Coronary artery (tissue), 2 donors: ENCODE measurements at places on chromosomes 4 and X.

- DNase-seq = no peak
Observed at GRCh38 chr4:83074086-83074704, 39.2 kb downstream of the COPS4 start.

DNA sequence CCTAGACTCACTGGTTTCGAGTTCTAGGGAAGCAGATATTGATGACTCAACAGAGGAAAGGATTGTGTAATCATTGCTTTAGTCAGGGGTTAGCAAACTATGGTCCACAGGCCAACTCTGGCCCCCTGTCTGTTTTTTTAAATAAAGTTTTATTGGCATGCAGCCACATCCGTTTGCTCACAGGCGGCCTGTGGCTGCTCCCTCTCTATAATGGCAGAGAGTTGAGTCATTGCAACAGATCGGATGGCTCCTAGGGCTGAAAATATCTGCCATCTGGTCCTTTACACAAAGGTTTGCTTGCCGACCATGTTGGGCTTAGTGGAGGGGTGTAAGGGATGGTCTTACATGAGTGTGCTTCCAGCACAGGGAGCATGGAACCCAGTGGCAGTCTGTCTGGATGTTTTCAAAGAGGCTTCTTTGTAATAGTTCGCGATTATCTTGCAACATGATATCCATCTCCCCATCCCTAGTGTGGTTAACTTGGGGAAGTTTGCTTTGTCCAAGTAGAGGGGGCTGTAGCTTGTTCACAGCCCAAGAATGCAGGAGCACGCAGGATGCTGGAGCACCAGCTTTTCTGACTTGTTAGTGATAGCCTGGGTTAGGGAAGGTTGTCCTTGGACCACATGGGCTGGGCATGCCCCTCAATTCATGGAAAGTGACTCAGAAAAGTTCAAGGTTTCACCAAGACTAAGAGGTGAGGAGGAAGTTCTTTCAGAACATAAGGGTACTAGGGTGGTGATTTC lies 59.3 kb upstream of the CLDN34 start:
- no peak for DNase-seq

DNA sequence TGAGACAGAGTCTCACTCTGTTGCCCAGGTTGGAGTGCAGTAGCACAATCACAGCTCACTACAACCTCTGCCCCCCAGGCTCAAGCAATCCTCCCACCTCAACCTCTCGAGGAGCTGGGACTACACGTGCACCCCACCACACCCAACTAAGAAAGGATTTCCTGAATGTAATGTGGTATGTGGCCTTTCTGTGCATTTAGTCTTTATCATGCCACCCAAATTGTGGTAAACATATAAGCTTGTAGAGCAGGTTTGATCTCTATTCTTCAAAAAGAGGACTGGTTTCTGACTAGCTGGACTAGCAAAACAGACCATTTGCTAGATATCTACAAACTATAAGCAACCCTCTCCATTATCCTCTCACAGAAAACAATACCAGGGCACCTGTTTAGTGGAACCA lies 33.6 kb downstream of the ELOVL6 start:
- no peak for DNase-seq

DNA sequence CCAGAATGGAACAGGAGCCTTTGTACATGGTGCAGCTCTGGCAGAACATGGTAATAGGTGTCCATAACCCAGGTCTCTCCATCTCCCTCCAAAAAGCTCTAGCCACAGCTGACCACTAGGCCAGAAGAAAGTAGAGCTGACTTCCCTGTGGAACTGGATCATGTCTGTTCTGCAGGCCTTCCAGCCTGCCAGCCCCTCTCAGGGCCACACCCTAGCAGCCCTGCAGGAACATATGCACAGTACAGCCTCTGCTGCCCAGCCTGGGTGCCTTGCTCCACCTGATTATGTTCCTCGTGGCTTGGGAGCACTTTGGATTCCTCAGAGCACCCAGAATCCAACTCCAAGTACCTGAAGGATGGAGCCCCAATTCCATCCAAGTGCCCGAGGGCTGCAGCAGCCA lies 12.0 kb downstream of the NDST3 start:
- no peak for DNase-seq

- no peak for DNase-seq
Observed at GRCh38 chr4:23365086-23365485, 524.8 kb downstream of the PPARGC1A start.

GRCh38 chrX:107551546-107551945 lies 76.8 kb upstream of the PRPS1 start:
- no peak for DNase-seq

DNA sequence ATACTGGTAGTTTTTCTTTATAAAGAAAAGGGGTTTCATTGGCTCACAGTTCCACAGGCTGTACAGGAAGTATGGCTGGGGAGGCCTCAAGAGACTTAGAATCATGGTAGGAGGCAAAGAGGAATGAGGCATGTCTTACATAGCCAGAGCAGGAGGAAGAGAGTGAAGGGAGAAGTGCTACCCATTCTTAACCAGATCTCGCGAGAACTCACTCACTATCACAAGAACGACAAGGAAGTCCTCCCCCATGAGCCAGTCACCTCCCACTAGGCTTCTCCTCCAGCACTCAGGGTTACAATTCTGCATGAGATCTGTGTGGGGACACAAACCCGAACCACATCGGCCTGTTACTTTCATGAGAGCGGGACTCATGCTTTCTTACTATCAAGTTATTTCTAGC lies 240.5 kb downstream of the TENM3 start:
- no peak for DNase-seq

- no peak for DNase-seq
Observed at GRCh38 chrX:8179656-8180055, 8.6 kb upstream of the VCX2 start.

- no peak for DNase-seq
Observed at GRCh38 chrX:131816551-131817136, 206.5 kb upstream of the STK26 start.

GRCh38 chr4:74623041-74623440 lies 171.3 kb downstream of the BTC start:
- no peak for DNase-seq

DNA sequence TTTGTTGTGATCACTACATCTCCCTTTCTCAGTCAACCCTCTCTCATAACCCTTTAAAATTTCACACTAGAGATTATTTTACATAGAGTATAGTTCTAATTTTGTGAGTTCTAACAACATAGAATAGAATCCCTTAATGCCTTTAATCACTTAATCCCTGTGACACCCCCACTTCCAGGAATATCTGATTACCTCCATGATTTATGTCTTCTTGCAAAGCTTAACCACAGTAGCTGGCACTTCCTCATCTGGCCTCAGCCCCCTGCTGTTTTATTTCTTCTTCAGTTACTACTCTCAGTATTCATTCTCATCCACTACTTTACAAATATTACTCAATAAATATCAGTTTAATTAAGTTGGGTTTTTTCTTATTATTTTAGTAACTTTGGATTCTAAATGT lies 340.9 kb downstream of the CENPC start:
- no peak for DNase-seq

DNA sequence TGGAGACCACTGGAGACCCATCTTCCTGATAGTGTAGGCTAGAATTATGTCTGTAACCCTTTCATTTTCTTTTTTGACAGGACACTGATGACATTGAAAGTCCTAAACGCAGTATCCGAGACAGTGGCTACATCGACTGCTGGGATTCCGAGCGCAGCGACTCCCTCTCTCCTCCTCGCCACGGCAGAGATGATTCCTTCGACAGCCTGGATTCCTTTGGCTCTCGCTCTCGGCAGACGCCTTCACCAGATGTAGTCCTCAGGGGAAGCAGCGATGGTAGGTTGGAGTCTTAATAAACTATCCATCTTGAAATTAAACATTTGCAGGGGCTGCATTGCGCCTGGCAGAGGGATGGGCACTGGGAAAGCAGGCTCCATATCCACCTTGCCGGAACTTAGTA lies 75.4 kb downstream of the LIMCH1 start:
- DNase-seq = no peak

DNA sequence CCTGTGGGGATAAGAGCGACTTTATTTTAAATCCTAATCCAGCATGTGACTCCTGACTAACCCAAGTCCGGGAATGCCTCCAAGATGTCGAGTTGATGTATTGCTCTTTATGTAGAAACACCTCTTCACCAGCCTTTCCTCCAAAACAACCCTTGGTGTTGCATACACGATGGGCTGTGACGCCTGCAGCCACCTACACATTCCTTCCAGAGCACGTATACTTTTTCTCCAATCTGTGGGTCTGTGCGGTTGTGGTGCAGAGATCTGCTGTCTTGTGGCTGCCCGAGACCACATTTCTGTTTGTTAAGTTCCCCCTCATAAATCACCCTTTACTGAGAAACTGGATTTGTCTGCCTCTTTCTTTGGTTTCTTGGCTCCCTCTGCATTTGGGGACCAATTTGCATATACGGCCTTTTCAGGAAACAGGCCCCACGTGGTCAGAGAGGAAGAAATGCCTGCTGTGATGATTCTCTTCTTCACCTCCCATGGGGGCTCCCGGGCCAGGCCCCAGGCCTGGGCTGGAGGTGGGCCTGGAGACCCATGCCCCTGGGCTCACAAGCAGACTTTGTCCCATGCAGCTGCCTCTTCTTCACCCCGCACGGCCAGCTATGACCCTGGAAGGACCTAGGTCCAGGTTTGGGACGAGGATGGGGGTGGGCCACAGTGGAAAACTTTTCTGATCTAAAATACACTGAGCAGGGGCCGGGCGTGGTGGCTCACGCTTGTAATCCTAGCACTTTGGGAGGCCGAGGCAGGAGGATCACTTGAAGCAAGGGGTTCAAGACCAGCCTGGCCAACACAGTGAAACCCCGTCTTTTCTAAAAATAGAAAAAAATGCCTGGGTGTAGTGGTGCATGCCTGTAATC lies 21.4 kb upstream of the AFAP1 start:
- no peak for DNase-seq

GRCh38 chr4:26402458-26402857 lies 81.6 kb downstream of the RBPJ start:
- no peak for DNase-seq

- no peak for DNase-seq
Observed at GRCh38 chrX:152806035-152806434, 24.5 kb downstream of the CETN2 start.

- DNase-seq = no peak
Observed at GRCh38 chr4:53267026-53267425, 98.8 kb downstream of the SCFD2 start.

DNA sequence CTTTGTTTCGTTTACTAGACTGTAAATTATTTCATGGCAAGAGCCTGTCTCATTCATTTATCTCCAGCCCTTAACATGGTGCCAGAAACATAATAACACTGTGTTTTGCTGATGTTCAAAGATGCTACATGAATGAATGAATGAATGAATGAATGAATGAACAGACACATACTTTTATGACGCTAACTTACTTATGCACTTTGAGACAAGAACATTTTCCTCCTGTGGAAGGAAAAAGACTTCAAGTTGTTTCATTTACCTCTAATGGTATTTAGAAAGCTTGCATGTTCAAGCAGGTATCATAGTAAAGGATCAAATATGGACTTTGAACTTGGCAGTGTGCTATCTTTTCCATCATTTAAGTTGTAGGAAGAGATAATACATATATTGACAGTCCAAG lies 131.6 kb downstream of the GLRA2 start:
- DNase-seq = no peak

GRCh38 chr4:84688605-84689004 lies 105.7 kb downstream of the CDS1 start:
- DNase-seq = no peak

DNA sequence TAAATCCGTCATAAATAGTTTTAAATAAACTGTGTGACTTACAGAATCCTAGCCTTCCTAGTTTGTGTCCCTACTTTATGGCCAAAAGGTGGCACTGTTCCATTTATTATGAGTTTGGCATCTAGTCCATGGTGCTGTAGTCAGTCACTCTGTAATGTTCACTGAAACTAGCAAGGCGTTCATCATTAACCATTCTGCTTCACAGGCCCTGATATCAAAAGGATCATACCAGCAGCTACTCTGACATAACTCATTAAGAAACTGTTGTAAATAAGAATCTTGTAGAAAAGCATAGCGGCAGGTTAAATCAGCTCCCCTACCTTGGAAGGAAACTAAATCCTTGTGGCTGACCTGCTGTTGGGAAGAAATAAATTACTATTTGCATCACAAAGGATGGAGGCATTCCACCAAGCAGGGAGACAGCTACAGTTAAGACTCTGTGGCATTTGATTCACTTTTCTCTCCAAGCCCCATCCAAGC lies 919.6 kb upstream of the DIAPH2 start:
- no peak for DNase-seq

GRCh38 chrX:151169783-151170182 lies 6.6 kb upstream of the GPR50 start:
- DNase-seq = no peak

GRCh38 chr4:52659722-52660261 lies 691 bp upstream of the USP46 start:
- no peak for DNase-seq

GRCh38 chrX:68831405-68832100 lies 2.7 kb downstream of the EFNB1 start:
- no peak for DNase-seq

GRCh38 chr4:1554876-1555265 lies 129.2 kb downstream of the FAM53A start:
- DNase-seq = no peak

DNA sequence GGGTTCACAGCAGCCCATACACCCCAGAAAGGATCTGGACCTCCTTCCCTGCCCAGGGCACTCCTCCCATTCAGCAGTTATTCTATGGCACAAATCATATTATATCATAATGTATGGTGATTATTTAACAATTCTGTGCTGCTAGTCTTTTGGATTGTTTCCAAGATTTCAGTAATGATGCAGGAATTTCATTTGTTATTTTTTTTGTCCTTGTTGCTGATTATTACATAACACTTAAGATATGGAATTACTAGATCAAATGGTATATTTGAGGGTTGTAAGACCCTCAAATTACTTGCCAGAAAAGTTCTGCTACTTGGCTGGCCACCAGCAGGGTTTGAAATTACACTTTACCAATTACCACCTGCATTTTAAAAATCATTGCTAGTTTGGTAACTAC lies 36.4 kb downstream of the QDPR start:
- no peak for DNase-seq

DNA sequence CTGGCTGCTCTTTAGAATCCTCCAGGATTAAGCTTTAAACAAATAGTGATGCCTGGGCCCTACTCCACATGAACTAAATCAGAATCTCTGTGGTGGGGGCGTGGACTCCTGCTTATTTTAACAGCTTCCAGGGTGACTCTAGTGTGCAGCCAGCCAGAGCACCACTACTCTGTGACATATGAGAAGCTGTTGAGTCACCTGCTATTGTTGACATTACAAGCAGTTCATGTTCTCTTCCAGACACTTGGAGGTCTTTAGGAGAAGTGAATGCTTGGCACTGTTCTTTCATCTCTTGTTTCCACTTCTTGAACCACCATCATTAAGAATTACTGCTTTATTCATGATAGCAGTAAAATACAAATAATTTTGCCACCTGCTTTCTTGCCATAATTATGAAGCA lies 426 bp upstream of the C4orf51 start:
- DNase-seq = no peak

- no peak for DNase-seq
Observed at GRCh38 chr4:37537484-37537883, 148.7 kb downstream of the RELL1 start.
